ENCODE measurements at places on chromosomes 2 and 18.

- peak; percentile 2 for DNase-seq
These were observed 234.6 kb downstream of the HAUS1 start for GRCh38 chr18:46338766-46339165.

GRCh38 chr18:3966642-3967358, 488.3 kb downstream of the DLGAP1 start:
- peak; percentile 87 for DNase-seq

- DNase-seq: peak; percentile 87
These were observed 23.4 kb upstream of the TANK start for GRCh38 chr2:161136696-161137324.

DNA sequence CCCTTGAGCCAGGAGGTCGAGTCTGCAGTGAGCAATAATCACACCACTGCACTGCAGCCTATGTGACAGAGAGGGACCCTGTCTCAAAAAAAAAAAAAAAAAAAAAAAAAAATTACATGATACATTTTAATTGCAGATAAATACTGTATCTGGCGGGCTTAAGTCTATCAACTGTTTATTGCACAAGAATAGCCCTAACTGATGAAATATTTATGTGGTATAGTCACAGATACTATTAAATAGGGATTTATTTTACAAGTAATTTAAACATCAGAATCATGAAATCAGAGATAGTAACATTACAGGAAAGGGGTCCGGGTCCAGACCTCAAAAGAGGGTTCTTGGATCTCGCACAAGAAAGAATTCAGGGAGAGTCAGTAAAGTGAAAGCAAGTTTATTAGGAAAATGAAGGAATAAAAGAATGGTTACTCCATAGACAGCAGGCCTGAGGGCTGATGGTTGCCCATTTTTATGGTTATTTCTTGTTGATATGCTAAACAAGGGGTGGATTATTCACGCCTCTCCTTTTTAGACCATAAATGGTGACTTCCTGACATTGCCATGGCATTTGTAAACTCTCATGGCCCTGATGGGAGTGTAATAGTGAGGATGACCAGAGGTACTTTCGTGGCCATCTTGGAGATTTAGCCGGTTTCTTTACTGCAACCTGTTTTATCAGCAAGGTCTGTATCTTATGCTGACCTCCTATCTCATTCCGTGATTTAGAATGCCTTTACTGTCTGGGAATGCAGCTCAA, 166.6 kb downstream of the PMAIP1 start:
- DNase-seq: no peak

- no peak for DNase-seq
These were observed 130.1 kb downstream of the ZNF804A start for GRCh38 chr2:184728411-184728810.

DNA sequence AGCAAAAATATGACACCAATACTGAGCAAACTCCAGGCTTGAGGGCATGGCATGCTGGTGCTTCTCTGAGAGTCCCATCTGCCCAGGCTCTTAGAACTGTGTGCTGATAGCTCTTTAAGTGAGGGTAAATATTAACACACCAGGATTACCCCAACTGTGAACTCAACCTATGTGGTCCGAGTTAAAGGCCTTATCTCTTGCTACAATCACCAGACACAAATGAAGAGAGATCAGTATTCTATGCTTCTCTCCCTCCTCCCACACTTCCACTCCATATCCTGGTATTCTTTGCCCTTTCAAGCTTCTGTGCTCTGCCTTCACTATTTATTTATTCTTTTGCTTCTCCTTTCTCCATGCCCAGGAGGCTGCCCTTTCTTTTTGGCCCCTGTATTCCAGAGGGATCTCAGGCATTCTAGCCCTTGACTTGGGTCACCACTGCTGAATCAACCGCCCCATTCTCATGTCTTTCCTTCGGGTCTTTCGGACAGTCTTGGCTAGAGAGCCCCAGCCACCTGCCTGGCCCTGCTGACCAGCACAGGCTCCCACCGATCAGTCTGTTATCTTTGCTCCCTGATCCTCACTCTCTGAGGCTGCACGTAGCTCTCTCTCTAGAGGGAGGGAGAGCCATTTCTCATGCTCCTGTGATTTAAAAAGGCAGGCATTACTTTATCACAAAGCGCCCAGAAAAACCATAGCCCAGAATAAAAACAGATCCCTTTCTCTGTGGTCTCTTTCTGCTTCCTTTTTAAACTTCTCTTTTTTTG, 17.2 kb upstream of the HK2 start:
- no peak for DNase-seq

GRCh38 chr18:37422596-37422995, 143.0 kb downstream of the CELF4 start:
- DNase-seq: no peak

GRCh38 chr2:21165350-21165749, 41.6 kb downstream of the TDRD15 start:
- no peak for DNase-seq

DNA sequence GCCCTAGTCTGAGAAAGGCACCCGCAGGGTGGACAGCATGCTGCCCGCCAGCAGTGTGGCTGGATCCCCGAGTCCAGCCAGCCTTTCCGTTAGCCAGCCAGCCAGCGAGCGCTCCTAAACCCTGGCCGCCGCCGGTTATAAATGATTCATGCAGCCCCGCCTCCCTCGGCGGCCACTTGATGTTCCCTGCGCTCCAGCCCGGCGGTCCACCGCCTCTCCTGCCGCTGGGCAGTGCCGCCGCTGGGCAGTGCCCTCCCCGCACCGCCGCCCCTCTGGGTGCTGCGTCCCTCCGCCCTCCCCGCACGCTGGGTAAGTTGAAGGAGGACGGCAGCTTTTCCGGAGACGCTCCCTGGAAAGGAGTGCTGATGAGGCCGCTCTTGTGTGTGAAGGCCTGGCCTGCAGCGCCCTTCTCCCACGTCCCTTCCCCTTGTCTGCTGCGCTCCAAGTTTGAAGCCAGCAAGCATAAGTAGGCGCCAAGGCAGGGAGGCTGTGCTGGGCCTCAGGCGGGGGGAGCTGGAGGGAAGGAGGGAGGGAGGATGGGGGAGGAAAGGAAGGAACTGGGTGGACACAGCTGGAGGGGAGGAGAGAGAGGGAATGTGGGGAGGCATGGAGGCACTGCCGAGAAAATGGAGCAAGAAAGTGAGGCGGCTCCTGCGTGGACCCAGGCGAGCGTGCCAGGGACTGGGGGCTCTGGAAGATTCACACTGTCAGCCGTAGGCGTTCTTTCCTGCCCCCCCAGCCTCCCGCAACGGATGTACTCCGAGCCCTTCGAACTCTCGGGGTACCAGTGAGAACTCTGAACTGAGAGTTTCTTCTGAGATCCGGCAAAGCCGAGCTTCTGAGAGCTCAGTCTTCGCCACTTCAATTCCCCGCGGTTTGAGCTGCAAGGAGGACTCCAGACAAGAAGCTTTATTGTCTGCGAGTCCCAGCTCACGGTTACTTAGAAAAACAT, 131.9 kb downstream of the GLI2 start:
- DNase-seq: peak; percentile 75

DNA sequence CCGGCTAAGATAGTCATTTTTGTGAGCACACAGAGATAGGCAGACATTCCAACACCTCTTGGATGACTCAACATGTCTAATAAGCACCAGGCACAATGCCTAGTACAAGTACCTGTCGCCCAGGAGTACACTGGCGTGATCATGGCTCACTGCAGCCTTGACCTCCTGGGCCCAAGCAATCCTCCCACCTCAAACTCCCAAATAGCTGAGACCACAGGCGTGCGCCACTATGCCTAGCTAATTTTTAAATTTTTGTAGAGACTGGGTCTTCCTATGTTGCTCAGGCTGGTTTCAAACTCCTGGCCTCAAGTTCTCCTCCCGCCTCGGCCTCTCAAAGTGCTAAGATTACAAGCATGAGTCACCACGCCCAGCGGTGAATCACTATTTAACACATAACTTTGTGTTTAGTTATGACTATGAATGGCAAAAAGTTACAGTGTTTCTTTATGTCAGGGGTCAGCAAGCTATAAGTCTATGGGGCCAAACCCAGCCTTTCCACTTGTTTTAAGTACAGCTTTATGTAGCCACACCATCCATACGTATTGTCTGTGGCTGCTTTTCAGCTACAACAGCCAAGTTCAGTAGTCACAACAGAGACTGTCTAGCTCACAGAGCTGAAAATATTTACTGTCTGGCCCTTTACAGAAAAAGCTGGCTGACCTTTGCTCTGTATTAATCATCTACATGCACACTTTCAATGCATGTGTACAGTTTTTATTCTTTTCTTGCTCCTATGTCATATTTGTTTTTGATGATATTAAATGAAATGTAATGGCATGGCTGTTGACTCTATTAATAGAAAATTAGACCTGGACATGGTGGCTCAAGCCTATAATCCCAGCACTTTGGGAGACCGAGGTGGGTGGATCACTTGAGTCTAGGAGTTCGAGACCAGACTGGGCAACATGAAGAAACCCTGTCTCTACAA, 18.7 kb downstream of the ORC2 start:
- DNase-seq: peak; percentile 81

DNA sequence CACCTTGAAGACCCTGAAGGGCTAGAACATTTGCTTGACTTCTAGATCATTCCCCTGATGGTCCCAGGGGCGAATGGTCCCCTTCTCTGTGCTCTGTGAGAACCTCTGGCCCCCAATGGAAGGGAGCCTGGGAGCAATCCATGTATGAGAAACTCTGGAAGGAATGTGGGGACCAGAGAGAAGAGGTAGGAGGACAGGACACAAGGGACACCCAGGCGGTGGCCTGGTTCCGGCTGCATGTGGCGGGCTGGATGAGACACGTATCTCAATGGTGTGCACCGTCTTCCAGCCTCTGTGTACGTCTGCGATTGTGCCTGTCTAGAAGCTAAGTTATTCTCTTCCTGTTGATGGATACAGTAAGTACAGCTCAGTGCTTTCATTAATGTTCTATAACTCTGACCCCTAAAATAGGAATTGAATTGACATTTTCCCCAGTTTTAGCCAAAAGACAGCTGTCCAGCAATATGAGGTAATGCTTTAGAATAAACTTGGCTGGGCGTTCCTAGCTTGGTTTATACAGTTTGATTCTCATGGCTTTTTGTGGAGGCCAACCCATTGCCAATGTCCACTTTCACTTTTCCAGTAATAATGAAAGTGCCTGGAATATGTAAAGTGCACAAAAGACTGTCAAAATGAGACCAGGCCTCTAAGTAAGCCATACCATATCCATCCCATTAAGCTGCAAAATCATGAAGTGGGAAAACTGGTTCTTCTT, 30.1 kb upstream of the COPS8 start:
- no peak for DNase-seq

DNA sequence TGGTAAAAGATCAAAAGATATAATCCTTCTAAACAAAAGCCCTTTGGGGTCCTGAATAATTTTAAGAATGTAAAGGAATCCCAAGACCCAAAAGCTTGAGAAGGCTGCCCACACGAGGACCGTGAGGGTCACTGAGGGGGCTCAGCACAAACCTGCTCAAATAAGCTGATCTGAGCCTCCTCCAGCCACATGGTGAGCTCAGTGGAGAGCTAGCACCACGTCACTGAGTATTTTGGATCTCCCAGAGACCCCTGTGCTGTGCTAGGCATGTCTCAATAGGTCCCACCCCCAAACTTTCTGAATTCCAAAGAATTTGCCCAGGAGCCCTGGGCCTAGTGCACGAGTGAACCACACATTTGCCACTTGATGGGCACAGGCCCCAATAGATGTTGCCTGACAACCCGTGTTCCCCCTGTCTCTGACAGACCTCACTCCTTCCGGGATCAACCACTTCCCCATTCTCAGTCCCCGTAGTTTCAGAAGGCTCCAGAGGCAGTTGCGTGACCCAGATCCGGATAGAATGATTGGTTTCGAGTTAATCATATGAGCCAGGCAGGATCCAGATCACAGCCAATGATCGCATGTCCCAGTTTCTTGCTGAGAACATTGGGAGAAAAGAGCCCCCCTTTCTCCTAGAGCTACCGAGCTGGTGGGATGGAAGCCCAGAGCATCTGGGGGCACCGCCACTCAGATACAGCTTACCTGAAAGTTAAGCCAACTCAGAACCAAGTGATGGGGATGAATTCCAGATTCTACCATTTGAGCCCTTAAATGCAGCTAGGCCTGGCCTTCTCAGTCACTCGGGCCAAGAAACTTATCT, 203.8 kb downstream of the TNS1 start:
- DNase-seq: no peak

- no peak for DNase-seq
These were observed 29.9 kb downstream of the EPB41L3 start for GRCh38 chr18:5513947-5514346.

GRCh38 chr18:75582406-75582821, 154.9 kb upstream of the SMIM21 start:
- DNase-seq: no peak

GRCh38 chr2:20552847-20553246, 98.1 kb downstream of the HS1BP3 start:
- no peak for DNase-seq

DNA sequence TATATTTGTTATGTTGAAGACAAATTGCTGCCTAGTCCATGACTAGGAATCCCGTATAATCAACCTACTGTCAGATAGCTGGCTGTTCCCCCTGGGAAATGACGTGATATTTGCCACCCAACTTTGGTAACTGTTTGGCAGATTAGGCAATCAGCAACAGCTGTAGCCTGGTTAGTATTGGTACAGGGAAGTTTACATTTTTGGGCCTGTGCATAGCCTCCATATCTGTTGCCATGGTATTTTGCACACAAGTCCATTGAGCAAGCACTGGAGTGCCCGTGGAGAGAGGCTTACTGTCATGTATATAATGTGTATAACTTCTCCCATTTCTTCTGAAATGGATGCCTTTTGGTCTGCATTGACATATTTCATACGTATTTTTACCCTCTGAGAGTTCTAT, 27.7 kb downstream of the BIRC6 start:
- DNase-seq: no peak

DNA sequence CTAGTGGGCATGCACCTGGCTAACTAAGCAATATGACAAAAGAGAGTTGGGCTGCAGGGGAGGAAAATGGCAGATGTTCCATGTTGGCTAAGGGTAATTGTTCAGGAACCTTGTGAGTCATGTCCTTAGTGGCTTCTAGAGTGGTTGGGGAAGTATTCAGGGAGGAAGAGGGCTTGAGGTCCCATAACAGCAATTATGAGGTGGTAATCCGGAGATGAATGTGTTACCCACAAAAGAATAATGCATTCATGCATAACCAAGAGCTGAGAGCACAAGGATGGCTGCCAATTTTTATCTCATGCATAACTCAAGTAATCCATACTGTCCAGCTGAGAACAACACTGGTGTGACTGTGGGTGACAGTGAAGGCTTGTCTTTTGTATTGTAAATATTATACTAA, 42.9 kb downstream of the TMEFF2 start:
- peak; percentile 79 for DNase-seq

Measured in kidney tubule cell (primary cell).